ENCODE measurements at places on chromosomes 7 and 10.

- no peak for DNase-seq
Measured at GRCh38 chr10:94397549-94398370, 4.6 kb upstream of the TBC1D12 start.

GRCh38 chr10:69898524-69898923 lies 96.8 kb downstream of the COL13A1 start:
- no peak for DNase-seq

DNA sequence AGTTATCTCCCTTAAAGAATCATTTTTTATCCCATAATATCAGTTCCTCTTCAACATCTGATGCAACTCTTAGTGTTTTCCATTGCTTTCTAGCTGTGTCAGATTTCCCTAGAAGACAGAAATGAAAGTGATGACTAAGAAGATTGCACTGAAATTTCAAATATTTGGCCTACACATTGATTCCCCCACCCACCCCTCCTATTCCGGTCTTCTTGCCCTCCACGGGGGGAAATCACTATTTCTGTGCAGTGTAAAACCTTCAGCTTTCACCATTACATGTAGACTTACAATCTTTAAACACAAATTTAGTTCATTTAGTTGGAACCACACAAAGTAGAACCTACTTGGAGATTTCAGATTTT lies 63.7 kb upstream of the IL6 start:
- no peak for DNase-seq

- DNase-seq, result no peak
Measured at GRCh38 chr10:97321032-97321803, 2.1 kb downstream of the FRAT1 start.

DNA sequence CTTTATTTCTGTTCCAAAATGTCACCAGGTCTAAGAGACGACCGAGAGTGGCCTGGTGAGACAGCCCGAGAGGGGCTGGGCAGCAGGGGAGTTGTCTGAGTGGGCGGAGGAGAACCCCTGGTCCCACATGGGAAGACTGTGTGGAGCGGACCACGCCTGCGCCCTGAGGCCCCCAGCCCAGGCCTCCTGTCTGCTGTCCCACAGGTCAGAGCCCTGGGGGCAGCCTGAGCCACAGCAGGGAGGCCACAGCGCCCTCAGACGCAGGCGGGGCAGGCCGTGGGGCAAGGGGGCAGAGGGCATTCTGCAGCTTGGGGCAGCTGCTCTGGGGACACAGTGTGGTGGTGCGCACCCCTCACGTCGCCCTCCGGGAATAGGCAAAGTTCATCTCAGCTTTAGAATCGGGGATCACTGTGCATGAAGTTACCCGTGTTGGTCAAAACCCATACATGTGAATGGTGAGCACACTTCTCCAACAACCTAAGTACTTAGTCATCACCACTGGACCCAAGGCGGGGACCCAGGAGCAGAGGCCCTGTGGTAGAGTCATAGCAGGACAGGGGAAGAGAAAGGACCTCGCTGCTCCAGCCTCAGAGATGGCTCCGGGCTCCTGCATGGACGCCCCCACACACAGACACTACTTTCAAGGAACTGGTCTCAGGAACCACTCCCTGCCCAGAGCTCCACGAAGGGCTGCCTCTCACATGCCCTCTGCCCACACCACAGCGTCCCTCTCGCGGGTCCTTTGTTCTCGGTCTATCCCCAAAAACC lies 214.7 kb downstream of the ELFN1 start:
- no peak for DNase-seq

DNA sequence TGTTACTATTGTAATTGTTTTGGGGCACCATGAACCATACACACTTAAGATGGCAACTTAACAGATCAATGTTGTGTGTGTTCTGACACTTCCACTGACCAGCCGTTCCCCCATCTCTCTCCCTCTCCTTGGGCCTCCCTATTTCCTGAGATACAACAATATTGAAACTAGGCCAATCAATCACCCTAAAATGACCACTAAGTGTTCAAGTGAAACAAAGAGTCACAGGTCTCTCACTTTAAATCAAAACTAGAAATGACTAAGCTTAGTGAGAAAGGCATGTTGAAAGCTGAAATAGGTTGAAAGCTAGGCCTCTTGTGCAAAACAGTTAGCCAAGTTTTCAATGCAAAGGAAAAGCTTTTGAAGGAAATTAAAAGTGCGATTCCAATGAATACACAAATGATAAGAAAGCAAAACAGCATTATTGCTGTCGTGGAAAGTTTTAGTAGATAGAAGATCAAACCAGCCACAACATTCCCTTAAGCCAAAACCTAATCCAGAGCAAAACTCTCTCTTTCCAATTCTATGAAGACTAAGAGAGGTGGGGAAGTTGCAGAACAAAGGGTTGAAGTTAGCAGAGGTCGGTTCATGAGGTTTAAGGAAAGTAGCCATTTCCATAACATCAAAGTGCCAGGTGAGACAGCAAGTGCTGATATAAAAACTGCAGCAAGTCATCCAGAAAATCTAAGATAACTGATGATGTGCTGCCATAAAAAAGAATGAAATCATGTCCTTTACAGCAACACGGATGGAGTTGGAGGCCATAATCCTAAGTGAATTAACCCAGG lies 90.6 kb downstream of the MTPN start:
- no peak for DNase-seq

GRCh38 chr7:116544487-116544886 lies 19.7 kb downstream of the CAV1 start:
- no peak for DNase-seq

- no peak for DNase-seq
Measured at GRCh38 chr10:108904163-108904838, 1019.0 kb downstream of the XPNPEP1 start.

GRCh38 chr10:87658858-87659555 lies 671 bp upstream of the PAPSS2 start:
- no peak for DNase-seq

DNA sequence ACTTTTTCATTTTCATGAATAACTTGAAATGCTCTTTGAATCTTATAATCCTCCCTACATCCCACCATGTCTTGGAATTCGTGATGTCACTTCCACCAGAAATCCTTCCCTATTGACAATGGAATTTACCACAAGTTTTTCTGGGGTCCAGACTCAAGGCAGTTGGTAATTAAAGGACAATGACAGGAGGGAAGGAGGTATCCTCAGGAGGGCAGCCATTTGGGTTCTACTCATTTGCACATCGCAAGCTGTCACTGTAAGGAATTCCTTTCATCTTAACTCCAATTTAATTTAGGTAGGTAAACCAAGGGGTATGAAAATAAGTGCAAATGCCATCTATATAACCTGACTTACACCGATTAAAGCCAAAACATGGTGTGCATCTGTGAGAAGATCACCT lies 21.9 kb downstream of the LRRC17 start:
- DNase-seq, result no peak

DNA sequence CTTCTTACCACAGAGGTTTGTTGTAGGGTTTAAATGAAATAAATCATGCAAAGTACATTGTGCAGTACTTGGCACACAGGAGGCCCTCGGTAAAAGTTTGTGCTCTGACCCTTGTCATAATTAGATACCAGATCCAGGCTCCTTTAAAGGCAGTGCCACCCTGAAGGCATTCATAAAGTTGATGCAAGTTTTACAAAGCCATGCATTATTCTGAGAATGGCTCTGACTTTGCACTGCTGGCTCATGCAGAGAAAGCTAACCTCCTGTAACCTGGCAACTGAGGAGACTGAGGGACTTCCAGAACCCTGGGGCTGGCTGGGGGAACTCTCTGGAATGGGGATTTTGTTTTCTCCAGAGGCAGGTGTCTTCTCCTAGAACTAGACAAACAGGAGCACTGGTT lies 570.9 kb downstream of the CCSER2 start:
- DNase-seq, result no peak

DNA sequence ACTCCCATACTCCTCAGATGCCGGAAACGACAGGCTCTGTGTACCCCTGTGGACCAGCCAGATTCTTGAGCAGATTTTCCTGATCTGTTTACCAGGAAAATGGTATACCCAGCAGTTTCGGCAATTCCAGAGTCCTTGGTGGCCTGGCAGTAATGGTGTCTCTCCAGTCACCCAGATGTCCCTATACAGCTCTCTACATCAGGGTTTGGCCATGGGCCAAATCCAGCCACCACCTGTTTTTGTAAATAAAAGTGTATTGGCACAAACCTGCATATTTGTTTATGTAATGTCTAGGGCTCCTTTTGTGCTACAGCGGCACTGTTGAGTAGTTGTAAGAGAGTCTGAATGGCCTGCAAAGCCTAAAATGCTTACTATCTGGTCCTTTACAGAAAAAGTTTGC lies 491.3 kb downstream of the RPS24 start:
- DNase-seq, result no peak

DNA sequence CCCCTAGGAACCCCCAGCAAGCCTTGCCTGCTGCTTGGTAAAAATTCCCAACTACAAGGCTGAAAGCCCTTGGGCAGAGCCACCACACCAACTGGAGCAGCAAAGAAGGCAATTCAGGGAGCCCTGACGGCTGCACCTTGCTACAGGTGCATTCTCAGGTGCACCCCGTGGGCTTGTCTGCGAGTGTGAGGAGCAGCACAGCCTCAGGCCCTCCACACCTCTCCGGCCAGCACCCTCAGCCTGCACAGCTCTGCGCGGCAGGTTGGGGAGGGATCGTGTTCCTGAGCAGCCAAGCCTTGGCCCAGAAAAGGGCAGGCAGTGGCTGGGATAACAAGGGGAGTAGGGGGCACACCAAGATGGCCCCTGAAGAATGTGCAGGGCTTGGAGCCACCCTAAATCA lies 104.1 kb downstream of the FAM53B start:
- DNase-seq, result no peak

Measured in hippocampal formation (tissue), 2 donors.